ENCODE measurements at places on chromosomes 6 and 20. TPM values are rescaled to one million over a fixed set of nuclear protein-coding genes. Genes with fewer than 3 reads are reported as not detected.

Gene ERMARD
- total RNA-seq = 14.8 TPM

Gene BNIP5
- total RNA-seq = not detected

Gene PHACTR2
- 208 TPM for total RNA-seq

Gene CLIC5
- total RNA-seq = not detected

Gene ELOVL2
- total RNA-seq = not detected

Gene GPR63
- under 0.01 TPM for total RNA-seq

Gene C6orf15
- not detected for total RNA-seq

Gene VSTM2L
- total RNA-seq = not detected

Gene CRYBG1
- 4.2 TPM for total RNA-seq

Gene MAP7
- 0.60 TPM for total RNA-seq

Data from dermis lymphatic vessel endothelial cell (primary cell).